HTR-8/SVneo (cell line): ENCODE measurements at places on chromosomes 1 and 21.

GRCh38 chr1:81809808-81810207 is 9.1 kb downstream of the ADGRL2 start:
- no peak for DNase-seq

GRCh38 chr1:197799271-197799670 is 24.0 kb upstream of the DENND1B start:
- DNase-seq = peak; percentile 63

- DNase-seq = no peak
Observed at GRCh38 chr1:1295154-1295923, 12.4 kb downstream of the ACAP3 start.

- DNase-seq = no peak
Observed at GRCh38 chr1:151069103-151069486, 1.5 kb upstream of the GABPB2 start.

GRCh38 chr1:24870551-24871195 is 59.4 kb downstream of the RUNX3 start:
- DNase-seq = no peak

GRCh38 chr21:46431884-46432488 is 26.7 kb upstream of the DIP2A start:
- no peak for DNase-seq

- no peak for DNase-seq
Observed at GRCh38 chr1:231896806-231897205, 270.2 kb downstream of the DISC1 start.

GRCh38 chr1:83999316-83999819 is 436 bp upstream of the TTLL7 start:
- peak; percentile 42 for DNase-seq

DNA sequence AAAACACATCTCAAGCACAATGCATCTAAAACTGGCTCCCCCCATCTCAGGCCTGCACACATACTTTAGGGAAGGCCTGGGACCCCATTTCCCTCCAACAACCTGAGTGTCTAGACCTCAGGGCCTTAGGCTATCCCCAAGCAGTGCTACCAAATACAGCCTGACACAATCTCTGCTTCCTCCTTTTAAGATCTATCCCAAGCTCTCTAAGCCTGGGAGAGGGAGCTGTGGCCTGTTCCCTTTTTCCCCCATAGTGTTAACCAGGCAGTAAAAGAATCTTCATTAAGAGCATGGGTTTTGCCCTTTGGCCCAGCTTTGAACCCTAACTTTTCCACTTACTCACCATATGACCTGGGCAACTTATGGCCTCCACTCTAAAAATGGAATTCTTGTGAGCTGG is 10.8 kb upstream of the COL8A2 start:
- DNase-seq = no peak

GRCh38 chr1:234539666-234540403 is 60.9 kb upstream of the TARBP1 start:
- DNase-seq = no peak

GRCh38 chr1:118989006-118989815 is 1.1 kb upstream of the TBX15 start:
- DNase-seq = no peak

- no peak for DNase-seq
Observed at GRCh38 chr1:201938440-201939035, 7.8 kb downstream of the LMOD1 start.

DNA sequence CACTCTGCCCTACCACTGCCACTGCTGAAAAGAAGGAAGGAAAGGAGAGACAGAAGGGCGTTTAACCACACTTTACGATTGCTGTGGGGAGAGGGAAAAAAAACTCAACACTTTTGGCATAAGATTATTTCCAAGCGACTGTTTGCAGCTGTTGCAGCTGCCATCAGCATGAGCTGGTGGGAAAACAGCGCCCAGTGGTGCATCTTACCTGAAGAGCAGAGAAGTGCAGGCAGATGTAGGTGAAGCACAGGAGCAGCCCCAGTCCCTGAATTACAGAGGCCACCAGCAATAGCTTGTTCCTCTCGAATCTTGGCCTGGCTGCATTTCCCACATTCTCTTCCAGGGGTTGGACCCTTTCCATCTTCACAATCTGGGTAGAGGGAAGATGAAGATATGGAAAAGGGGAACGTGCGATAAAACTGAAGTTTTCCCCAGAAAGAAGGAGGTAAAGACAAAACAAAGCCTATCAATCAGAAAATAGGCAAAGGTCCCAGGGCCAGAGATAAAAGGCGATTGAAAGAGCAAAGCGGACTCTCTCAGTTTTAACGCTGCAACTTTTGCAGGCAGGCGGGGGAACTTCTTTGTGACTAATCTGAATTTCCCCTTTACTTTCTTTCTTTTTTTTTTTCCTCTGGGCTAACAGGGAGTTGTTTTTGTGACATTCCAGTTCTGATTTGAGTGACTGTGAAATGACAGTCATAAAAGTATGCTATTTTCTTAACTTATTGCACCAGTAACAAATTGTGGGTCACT is at the start of gene TNFSF4:
Gene TNFSF4, minus strand, starts transcription at position 516 of the 753 bp plus-strand sequence. Its CDS starts 155 bp downstream, at position 361.
- DNase-seq = no peak

DNA sequence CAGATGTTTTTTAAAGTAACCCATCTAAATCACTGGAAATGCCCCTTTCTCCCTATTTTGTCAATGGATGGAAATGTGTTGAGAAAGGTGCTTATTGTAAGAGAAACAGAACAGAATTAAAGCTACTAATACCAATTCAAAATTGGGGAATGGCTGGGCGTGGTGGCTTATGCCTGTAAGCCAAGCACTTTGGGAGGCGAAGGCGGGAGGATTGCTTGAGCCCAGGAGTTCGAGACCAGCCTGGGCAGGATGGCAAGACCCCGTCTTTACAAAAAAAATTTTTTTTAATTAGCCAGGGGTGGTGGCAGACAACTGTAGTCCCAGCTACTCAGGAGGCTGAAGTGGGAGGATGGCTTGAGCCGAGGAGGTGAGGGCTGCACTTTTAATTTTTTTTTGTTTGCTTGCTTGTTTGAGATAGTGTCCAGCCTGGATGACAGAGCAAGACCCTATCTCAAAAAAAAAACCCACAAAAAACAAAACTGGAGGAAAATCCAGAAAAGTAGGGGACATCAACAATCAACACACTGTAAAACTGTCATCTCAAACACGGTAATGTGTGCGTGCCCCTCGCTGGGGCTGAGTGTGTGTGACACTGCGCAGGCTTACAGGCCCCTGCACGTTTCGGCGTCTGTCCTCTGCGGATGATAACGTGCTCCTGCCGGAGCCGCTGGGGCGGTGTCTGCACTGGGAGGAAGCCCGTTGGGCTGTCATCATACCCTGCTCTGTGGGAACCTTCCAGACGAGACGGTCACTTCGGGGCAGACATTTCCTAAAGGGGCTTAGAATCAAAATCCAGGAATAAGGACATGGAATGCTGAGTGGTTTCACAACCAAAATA is 11.6 kb upstream of the POFUT2 start:
- no peak for DNase-seq

GRCh38 chr21:34952701-34953100 is 96.4 kb downstream of the RUNX1 start:
- no peak for DNase-seq

DNA sequence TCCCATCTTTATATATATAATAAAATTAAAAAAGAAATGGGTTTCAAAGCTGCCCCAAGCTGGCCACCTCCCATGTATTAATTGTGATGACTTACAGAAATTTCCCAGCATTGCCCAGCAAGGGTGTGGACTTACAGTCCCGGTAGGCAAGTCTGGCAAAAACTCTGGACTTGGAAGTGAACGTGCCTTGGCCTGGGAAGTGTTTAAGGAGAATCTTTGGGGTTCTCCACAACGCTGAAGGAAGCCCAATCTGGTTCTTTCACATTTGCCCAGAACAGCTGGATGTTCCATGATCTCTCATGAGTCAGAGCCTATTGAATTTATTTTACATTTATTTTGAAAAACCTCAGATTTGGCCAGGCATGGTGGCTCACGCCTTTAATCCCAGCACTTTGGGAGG is 98.4 kb upstream of the SLC45A1 start:
- DNase-seq = no peak

DNA sequence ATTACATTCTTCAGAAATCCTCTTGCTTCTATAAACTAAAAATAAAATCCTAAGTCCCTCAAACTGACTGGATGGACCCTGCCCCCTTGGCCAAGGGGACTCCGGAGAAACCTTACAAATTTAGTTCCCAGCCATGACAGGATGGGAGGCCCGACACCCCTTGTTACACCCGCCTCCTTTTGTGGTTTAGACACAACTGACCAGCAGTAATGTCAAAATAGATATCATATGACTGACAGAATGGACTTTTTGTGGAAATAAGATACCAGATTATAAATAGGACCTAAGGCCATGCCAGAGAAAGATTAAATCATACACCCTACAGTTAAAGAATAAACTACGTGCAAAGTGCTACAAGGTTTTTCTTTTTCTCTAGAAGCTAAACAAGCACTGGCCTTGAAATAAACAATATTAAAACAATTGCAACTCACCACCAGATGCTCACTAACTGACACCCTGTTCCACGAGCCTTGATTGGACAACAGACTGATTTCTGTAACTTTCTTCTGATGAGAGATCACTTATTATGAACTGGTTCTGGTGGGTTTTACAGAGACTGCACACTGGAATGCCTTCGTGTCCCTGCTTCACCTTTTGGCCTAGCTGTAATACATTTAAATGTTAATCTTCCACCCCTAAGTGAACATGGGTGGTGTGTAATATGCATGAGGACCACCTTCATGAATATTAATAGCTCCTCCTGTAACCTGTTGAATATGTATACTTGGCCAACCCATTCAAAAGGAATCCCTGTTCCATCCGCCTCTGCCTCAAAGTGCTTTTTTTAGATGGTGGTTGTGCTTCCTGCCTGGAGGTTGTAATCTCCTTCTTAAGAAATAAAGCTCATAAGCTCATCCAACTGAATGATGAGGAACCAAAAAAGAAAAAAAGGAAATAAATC is 99.6 kb downstream of the ODF2L start:
- no peak for DNase-seq

DNA sequence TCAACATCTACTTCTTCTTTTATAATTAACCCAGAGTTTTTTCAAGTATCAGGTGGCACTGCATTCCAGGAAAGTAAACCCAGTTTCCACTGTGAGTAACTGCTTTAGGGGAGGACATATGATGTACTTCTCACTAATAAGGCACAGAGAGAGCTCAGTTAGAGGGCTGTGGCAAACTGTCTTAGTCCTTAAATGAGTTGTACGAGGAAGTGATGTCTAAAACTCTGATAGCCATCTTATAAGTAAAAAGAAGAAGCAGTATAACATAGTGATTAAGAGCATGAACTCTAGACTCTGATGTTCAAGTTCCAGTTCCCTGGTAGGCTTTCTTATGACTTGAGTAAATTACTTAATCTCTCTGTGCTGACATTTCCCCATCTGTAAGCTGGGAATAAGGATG is 58.7 kb upstream of the PTGS2 start:
- no peak for DNase-seq

GRCh38 chr1:160277330-160277729 is 7.6 kb downstream of the PEX19 start:
- no peak for DNase-seq

DNA sequence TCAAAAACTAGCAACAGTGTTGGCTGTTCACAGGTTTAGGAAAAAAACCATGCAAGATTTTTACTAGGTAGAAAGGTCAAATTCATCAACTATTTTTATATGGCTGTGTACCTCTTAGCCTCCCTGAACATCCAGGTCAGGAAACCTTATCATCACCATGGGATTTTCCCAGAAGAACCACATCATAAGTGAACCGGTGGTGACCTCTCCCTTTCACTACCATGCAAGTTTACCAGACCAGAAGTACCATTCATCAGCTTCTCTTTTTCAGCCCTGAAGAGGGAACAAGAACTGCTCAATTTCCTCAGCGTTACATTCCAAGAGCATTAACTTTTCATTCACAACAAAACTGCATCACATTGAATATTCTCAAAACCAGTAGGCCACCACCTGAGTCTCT is 5.9 kb downstream of the SSBP3 start:
- no peak for DNase-seq

GRCh38 chr1:94661431-94661932 is 119.9 kb upstream of the F3 start:
- no peak for DNase-seq

DNA sequence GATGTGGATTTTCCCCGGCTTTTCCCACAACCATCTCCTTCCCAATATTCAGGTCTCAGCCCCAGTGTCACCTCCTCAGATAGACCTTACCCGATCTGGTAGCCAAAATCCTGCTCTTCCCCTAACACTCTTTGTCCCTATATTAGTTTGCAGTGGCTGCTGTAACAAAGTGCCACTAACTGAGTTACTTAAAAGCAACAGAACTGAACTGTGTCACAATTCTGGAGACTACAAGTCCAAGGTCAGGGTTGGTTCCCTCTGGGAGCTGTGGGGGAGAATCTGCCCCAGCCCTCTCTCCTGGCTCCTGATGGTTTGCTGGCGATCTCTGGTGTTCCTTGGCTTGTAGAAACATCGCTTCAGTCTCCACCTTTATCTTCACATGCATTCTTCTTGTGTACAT is 64.0 kb downstream of the NENF start:
- DNase-seq = no peak

- DNase-seq = peak; percentile 68
Observed at GRCh38 chr1:248243204-248243603, 12.0 kb downstream of the OR2M4 start.

DNA sequence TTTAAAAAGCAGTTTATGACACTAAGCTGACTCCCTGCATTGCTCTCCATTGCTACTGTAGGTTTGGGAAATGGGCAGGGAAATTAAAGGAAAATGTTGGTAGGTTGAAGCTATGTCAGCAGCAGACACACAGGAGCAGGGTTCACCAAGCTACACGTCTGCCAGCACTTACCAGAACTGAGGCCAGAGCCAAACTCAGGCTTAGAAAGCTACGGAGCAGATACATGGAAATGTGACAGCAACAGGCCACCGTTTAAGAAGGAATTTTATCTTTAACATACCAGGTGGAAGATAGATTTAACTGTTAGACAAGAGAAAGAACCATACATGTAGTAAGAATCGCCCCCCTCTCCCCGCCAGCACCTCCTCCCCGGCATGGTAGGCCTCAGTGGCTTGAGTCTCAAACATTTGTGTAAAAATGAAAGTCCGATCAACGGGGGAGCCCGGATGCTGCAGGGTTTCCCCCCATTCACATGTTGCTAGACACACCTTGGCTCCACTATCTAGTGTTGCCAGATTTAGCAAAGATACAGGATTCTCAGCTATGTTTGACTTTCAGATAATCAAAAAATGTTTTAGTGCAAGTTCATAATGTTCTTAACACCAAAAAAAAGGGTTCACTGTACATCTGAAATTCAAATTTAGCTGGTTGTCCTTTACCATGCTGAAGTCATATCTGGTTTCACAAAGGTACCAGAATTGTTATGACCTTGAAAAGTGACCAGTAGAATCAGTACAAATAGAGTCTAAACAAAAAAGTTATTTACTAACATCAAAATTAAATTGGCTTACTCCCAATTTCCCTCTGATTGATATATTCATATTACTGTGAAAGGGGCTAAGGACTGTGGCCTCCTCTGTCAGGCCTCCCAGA is 6.7 kb downstream of the OR2T11 start:
- no peak for DNase-seq

- DNase-seq = no peak
Observed at GRCh38 chr1:242201090-242201489, 202.2 kb upstream of the MAP1LC3C start.

- DNase-seq = no peak
Observed at GRCh38 chr1:37242501-37242900, 208.2 kb upstream of the GRIK3 start.
